T-helper 17 cell (primary cell): ENCODE measurements at places on chromosomes 4 and X.

DNA sequence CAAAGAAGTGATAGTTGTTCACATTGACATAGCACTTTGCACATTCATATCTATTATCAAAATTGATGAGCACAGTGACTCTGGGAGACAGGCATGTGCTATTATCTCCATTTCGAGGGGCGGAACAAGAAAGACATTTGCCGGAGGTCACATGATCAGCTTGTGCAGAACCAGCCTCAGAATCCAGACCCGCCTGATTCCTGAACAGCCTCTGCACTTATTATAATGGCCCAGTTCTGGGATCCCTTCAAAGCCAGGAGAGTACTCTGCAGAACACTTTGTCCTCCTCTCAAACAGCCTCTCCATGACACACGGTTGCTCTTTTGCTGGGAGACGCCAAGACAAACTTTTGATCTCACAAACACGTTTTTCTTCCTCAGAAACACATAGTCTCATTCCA, 48.4 kb downstream of the RWDD4 start:
- no peak for DNase-seq

- no peak for DNase-seq
These were observed 305.7 kb downstream of the DHX15 start for GRCh38 chr4:24278693-24279092.

- no peak for DNase-seq
These were observed 12.5 kb upstream of the RAB28 start for GRCh38 chr4:13496605-13497004.

DNA sequence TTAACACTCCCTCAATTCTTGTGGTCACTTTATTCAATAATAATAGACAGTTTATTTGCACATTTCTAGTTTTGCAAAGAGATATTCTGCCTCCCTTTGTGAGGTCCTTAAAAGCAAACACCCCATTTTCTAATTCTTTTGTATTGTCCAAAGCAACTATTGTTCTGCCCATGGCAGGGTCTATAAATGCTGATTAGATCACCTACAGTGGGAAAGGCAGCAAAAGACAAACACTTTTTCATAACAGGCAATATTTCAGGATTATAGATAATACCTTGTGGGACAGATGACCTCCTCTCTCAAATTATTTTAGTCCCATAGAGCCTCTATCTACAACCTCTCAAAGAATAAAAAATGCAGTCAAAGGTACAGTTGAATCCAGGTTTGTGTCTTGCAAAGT, 28.6 kb downstream of the COMMD8 start:
- no peak for DNase-seq

GRCh38 chr4:23999714-24000469, 110.0 kb upstream of the PPARGC1A start:
- DNase-seq = no peak

DNA sequence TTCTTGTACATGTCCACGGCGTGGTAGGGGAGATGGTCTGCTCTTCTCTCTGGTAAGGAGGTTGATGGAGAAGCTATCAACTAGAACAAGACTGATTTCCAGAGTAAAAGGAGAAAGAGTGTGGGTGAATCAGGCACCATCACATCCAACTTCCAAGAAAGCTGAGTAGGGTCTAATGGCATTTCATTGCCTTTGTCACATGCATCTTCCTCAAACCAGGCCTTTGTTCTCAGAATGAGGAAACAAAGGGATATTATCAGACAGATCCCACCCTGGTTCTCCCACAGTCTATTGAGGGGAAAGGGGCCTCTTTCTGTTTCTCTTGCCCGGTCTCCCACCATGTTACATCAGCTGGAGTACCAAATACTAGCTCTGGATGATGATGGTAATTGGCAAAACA, 160.2 kb upstream of the RBPJ start:
- no peak for DNase-seq

GRCh38 chr4:68326141-68326540, 23.7 kb downstream of the YTHDC1 start:
- DNase-seq = no peak
